CD8-positive, alpha-beta memory T cell (primary cell): ENCODE measurements at places on chromosomes 7 and 10. TPM values are rescaled to one million over a fixed set of nuclear protein-coding genes. Genes with fewer than 3 reads are reported as not detected.

Gene SEMA3D
- not detected for total RNA-seq

- H3K4me3 ChIP-seq: peak overlapping the region; percentile 95
- H3K27ac ChIP-seq: peak overlapping the region; percentile 81
- H3K27me3 ChIP-seq: no peaks in the 10 kb centered on the region
- H3K36me3 ChIP-seq: peaks cover 10% of the 10 kb centered on the region
- no peak for DNase-seq
Measured at GRCh38 chr7:102396710-102397019, 502 bp downstream of the PRKRIP1 start.

Gene ADCY1
- 1.3 TPM for total RNA-seq

Gene TSPAN33
- 23.6 TPM for total RNA-seq

GRCh38 chr10:77685432-77685831 lies 47.8 kb upstream of the KCNMA1 start:
- no peaks in the 10 kb centered on the region for H3K36me3 ChIP-seq
- no peaks in the 10 kb centered on the region for H3K4me1 ChIP-seq
- no peak for DNase-seq
- no peaks in the 10 kb centered on the region for H3K27me3 ChIP-seq

- no peak for DNase-seq
- H3K36me3 ChIP-seq: no peaks in the 10 kb centered on the region
- no peak overlapping the region for H3K4me3 ChIP-seq
- H3K4me1 ChIP-seq: no peaks in the 10 kb centered on the region
- H3K27me3 ChIP-seq: no peaks in the 10 kb centered on the region
Measured at GRCh38 chr10:115141254-115141653, 48.1 kb downstream of the ATRNL1 start.

DNA sequence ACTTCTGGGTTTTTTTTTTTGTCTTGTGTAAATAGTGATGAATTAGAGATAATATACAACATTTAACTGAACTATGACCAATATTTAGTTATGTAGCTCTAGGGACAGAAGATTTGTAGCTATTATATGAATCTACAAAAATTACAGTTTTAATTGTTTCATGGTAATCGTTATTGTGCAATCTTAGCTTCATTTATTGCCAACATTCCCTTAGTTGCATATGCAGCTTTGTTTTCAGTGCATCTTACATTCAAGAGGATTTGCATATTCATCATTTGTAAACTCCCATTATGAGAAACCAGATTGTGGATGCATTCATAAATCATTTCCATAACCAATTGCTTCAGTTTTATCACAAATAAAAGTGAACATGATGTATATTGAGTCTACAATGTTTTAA lies 68.8 kb downstream of the MALRD1 start:
- H3K4me3 ChIP-seq: no peak overlapping the region
- H3K27me3 ChIP-seq: no peaks in the 10 kb centered on the region
- H3K27ac ChIP-seq: no peak overlapping the region
- H3K4me1 ChIP-seq: no peaks in the 10 kb centered on the region

GRCh38 chr7:44775383-44776107 lies 20.9 kb upstream of the PPIA start:
- H3K36me3 ChIP-seq: no peaks in the 10 kb centered on the region
- no peak overlapping the region for H3K4me3 ChIP-seq
- no peaks in the 10 kb centered on the region for H3K27me3 ChIP-seq
- no peak overlapping the region for H3K27ac ChIP-seq

Gene SPDYE16
- 0.20 TPM for total RNA-seq

- no peaks in the 10 kb centered on the region for H3K27me3 ChIP-seq
- no peaks in the 10 kb centered on the region for H3K4me1 ChIP-seq
- no peak overlapping the region for H3K4me3 ChIP-seq
- H3K27ac ChIP-seq: no peak overlapping the region
- H3K36me3 ChIP-seq: no peaks in the 10 kb centered on the region
- DNase-seq: no peak
Measured at GRCh38 chr7:157543791-157544190, 207.0 kb downstream of the DNAJB6 start.

Gene SPDYE2B
- total RNA-seq: not detected

Gene CACUL1
- 29.0 TPM for total RNA-seq

Gene MMP21
- total RNA-seq: 0.11 TPM

Gene SLC16A12
- not detected for total RNA-seq

DNA sequence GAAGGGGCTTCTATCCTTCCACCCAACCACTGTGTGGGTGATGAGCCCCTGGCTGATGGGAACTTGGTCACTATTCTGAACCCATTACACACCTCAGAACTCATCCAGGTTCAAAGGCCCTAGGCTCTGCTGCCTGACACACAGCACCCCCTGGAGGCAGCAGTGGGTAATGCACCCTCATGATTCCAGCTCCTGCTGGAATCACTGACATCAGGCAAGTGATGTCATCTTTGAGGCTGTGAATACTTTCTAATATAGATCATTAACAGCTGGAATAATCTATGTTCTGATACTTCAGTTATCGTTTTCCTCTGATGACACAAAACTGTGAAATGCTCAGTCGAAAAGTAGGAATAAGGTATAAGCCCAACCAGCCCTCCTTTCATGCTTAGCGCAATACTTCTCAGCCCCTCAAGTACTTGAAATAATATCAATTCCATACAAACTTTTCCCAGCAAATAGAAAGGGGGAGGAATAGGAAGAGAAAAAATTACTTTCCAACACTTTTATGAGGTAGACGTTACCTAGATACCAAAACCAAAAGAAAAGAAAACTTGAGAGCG lies 7.5 kb upstream of the RBP3 start:
- H3K4me1 ChIP-seq: no peaks in the 10 kb centered on the region
- no peak overlapping the region for H3K27ac ChIP-seq
- no peaks in the 10 kb centered on the region for H3K36me3 ChIP-seq
- DNase-seq: peak; percentile 73

DNA sequence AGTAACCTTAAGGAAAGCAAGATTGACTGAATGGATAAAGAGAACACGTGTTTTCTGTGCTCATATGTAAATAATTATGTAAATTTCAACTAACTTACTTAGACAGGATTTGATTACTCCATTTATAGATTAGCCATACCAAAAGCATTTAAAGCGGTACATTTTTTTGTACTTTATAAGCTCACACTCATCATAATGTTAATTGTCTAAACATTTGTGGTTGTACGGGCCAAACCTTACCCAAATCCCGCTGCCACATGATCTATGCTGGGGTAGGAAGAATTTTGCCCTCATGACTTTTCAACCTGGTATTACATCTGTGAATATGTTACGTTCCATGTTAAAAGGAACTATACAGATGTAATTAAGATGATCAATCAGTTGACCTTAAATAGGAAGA lies 29.1 kb downstream of the MKX start:
- no peaks in the 10 kb centered on the region for H3K36me3 ChIP-seq
- no peak for DNase-seq
- peaks cover 6% of the 10 kb centered on the region for H3K27me3 ChIP-seq
- H3K4me3 ChIP-seq: no peak overlapping the region

GRCh38 chr10:92965314-92965713 lies 95.3 kb upstream of the CYP26C1 start:
- peak; percentile 2 for DNase-seq
- H3K4me1 ChIP-seq: no peaks in the 10 kb centered on the region
- no peaks in the 10 kb centered on the region for H3K27me3 ChIP-seq

Gene GDF2
- not detected for total RNA-seq

DNA sequence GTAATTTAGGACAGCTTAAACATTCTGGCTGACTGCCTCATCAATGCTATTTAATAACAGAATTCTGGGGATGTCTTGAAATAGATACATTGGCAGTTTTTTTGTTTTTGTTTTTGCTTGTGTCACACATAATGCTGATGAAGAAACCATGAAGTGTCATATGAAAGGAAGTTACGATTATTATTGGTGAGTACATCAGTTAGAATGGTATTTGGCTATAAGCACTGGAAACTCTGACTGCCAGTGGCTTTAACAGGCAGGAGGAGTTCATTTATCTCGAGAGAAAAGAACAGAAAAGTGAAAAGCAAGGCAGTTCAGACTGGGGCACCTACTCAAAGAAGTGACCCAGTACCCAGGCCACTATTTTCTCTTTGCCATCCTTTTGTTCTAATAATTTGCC lies 18.1 kb downstream of the LSM8 start:
- DNase-seq: no peak
- no peak overlapping the region for H3K27ac ChIP-seq
- no peaks in the 10 kb centered on the region for H3K27me3 ChIP-seq
- H3K36me3 ChIP-seq: no peaks in the 10 kb centered on the region

Gene CHAT
- total RNA-seq: not detected

DNA sequence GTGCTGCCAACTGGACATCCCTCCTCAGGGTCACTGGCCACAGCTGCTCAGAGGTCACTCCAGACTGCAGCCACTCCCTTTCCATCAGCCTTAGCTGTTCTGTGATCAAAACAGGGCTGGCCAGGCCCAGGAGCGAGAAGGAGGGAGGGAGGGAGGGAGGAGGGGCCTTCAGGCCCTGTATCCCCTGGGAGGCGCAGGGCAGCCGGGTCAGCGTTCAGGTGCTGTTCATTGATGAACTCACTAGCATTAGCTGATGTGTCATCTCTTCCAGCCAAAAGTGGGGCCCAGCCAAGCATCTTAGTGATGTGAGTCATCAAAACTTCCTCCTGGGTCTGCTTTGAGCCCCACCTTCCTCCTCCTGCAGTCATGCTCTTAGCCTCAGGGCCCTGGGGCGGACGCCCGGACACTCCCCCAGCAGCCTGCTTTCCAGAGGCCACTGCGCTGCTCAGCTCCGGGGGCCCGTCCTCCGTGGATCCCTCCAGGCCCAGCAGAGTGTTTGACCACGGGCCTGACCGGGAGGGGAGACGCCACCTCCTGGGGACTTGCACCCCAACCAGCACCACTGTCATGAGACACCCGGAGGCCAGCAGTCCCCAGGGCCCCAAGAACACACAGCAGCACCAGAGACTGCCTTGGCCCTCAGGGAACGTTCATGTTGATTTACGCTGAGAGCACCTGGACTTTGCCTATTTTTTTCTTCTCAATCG lies 149.2 kb downstream of the PRKAG2 start:
- H3K4me3 ChIP-seq: no peak overlapping the region
- H3K27ac ChIP-seq: no peak overlapping the region
- DNase-seq: no peak
- H3K36me3 ChIP-seq: no peaks in the 10 kb centered on the region
- no peaks in the 10 kb centered on the region for H3K27me3 ChIP-seq

Gene ANXA8L1
- not detected for total RNA-seq

Gene TEX36
- not detected for total RNA-seq

GRCh38 chr10:72063703-72064391 lies 24.5 kb downstream of the SPOCK2 start:
- DNase-seq: no peak
- H3K27me3 ChIP-seq: no peaks in the 10 kb centered on the region
- H3K4me3 ChIP-seq: no peak overlapping the region
- no peaks in the 10 kb centered on the region for H3K4me1 ChIP-seq
- no peak overlapping the region for H3K27ac ChIP-seq

DNA sequence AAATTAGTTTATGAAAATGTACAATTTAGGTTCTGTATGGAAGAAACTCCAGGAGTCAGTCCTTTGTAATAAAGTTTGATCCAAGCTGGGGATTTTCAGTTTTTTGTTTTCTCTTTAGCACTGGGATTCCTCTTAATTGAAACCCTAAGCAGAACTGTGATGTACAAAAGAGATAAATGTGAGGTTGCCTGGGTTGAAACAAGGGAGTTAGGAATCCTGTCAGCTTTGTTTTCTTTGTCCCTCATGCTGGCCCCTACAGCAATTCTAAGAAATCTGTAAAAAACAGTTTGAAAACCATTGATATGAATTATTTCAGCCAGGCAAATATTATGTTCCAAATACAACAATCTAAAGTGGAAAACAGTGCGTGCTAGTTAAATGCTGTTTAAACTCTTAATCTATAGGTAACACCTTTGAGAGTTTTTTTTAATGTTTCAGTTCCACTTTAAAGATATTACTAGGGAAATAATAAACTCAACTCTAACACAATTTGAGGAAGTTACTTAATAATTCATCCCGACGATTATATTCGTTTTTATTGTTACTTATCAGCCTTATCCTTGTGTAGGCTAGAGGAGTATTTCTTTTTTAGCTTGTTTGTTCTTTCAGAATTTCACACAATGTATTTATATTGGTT lies 65.3 kb downstream of the SGCE start:
- DNase-seq: no peak
- H3K27ac ChIP-seq: no peak overlapping the region

DNA sequence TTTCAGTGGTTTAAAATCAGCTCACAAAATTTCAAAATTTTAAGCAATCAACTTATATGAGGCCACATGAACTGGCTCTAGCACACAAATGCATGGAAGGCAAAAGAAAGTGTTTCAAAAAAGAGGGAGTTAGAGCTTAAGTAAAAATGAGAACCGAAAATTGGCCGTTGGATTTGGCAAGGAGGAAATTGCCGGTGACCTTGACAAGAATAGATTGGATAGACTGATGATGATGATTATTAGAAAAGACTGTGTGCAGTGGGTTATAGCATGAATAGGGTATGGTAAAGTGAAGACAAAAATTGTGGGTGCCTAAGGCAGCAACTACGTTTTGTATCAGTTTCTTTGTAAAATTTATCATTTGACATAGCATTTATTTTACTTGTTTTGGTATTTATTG lies 175.7 kb downstream of the SEMA3D start:
- no peaks in the 10 kb centered on the region for H3K27me3 ChIP-seq
- H3K4me3 ChIP-seq: no peak overlapping the region
- DNase-seq: no peak
- H3K36me3 ChIP-seq: no peaks in the 10 kb centered on the region

Gene IGF2BP3
- 0.13 TPM for total RNA-seq

GRCh38 chr10:66886848-66887247 lies 39.0 kb upstream of the LRRTM3 start:
- no peak for DNase-seq
- no peak overlapping the region for H3K4me3 ChIP-seq
- H3K27me3 ChIP-seq: no peaks in the 10 kb centered on the region
- H3K27ac ChIP-seq: no peak overlapping the region
- H3K36me3 ChIP-seq: no peaks in the 10 kb centered on the region

- H3K27ac ChIP-seq: peak overlapping the region; percentile 96
- DNase-seq: no peak
- H3K36me3 ChIP-seq: no peaks in the 10 kb centered on the region
Measured at GRCh38 chr10:17643339-17643754, 604 bp upstream of the STAM start.

Gene OR6B1
- total RNA-seq: not detected

- no peak for DNase-seq
- H3K27ac ChIP-seq: no peak overlapping the region
- no peak overlapping the region for H3K4me3 ChIP-seq
- no peaks in the 10 kb centered on the region for H3K4me1 ChIP-seq
- H3K27me3 ChIP-seq: no peaks in the 10 kb centered on the region
- H3K36me3 ChIP-seq: no peaks in the 10 kb centered on the region
Measured at GRCh38 chr10:117782276-117782675, 239.7 kb downstream of the EMX2 start.

GRCh38 chr10:55813451-55814170 lies 547.4 kb downstream of the ZWINT start:
- H3K27ac ChIP-seq: no peak overlapping the region
- no peaks in the 10 kb centered on the region for H3K4me1 ChIP-seq
- no peak overlapping the region for H3K4me3 ChIP-seq
- no peak for DNase-seq
- H3K36me3 ChIP-seq: no peaks in the 10 kb centered on the region
